ENCODE measurements at places on chromosomes 16 and 17.

GRCh38 chr17:80952291-80952690 lies 39.4 kb upstream of the CHMP6 start:
- no peak for DNase-seq

DNA sequence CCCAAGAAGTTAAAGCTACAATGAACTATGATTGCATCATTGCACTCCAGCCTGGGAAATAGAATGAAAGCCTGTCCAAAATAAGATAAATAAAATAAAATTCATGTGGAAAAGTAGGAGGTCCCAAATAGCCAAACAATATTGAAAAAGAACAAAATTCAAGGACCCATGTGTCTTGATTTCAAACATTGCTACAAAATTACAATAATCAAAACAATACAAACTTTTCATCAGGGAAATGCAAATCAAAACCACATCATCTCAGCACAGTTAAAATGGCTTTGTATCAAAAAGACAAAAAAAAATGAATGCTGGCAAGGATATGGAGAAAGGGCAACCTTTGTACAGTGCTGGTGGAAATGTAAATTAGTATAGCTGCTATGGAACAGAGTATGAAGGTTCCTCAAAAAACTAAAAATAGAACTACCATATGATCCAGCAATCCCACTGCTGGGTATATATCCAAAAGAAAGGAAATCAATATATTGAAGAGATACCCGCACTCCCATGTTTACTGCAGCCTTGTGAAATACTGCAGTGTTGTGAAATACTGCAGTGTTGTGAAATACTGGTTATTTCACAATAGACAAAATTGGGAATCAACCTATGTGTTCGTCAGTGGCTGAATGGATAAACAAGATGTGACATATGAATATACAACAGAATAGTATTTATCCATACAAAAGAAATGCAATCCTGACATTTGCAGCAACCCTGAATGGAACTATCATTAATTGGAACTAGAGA lies 24.5 kb upstream of the ZNF287 start:
- no peak for DNase-seq

GRCh38 chr16:47578573-47578972 lies 117.4 kb downstream of the PHKB start:
- no peak for DNase-seq

DNA sequence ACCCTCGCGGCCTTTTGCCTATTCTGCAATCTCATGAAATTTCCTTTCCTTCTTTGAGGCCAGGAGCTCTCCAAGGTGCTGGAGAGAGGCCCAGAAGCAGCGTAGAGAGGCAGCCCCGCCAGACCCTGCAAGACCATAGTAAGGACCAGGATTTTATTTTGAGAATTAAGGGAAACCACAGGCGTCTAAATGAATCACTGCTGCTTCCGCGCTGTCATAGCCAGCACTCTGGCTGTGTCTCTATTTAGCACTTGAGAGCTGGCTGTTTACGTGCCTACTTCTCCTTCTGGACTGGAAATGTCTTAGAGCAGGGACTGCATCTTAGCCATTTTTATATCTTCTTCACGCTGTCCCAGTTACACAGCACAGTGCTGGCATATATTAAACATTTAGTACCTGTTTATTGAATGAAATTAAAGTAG lies 37.6 kb upstream of the PIRT start:
- DNase-seq = peak; percentile 2

DNA sequence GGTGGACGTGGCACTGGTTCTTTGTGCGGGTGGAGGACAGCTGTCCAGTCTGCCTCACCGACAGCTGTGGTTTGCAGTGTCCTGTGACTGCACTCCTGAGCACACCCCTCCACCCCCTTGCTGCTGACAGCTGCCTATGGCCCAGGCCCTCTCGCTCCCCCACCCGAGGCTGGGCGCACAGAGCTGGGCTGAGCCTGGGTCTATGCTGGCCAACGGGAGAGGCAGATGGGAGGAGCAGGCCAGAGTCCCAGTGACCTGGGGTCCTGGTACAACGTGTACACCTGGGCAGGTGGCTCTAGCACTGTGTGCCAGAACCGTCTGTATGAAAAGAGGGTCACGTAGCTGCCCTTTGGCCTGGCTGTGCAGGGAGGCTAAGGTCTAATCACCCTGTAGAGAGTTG lies 30.5 kb downstream of the BAIAP2 start:
- no peak for DNase-seq

- DNase-seq = peak; percentile 78
These were observed at the start of gene METTL23 for GRCh38 chr17:76726776-76727718. TSS of gene METTL23 (plus strand) at chr17:76726839. CDS start at chr17:76729711, 2,872 bp downstream.

- DNase-seq = no peak
These were observed 28.6 kb upstream of the PIK3R6 start for GRCh38 chr17:8896087-8896486.

DNA sequence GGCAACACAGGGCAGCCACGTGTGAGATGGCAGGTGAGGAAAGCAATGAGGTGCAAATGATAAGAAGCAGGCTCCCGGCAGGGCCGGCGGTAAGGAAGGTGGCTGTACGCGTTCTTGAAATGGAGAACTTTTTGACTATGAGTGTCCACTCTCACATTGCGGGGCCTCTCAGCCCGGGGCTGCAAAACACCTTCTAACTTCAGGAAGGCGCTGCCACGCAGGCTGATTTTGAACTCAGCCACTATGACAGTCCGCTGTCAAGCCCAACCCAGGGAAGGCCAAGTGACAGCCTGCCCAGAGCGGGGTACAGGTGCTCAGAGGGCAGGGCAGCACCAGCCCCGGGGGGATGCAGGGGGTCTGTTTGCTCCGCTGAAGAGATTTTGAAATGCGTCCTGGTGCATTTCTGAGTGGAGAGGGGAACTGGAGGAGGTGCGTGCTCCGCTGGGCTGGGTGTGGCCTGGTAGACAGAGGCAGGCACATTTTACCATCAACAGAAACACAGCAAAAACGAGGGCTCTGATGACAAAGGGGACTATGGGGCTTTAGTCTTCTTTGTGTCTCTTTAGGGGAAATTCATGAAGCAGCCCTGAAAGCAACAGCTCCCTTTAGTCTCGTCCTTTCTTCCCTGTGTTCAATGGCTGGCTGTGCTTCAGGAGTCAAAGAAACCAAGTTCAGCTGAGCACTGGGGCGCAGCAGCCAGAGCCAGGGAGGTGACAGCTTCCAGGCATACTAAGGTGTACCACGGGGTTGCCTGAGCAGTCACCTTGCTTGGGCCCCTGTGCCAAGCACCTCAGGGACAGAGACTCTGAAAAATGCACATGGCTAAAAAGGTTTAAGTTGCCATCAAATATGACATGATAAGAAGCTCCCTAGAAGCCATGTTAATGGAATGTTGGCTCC lies 14.6 kb upstream of the SREBF1 start:
- no peak for DNase-seq

GRCh38 chr17:50863931-50864330 lies 2.2 kb downstream of the TOB1 start:
- DNase-seq = no peak

DNA sequence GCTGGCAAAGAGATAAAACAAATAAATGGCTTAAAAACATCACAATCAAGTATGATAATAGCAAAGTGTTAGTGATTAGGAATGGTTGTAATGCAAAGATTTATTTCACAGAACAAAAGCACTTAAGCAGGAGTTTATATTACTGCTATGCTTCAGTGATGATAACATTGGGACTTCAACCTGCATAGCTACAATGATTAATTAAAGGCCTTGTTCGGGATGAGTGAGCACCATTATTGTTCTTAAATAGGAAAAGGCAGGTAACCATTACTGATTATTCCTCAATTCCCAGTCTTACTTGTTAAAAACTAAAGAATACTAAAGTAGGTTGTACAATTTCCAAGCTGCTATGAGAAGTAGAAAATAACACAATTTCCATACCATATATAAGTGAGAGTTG lies 1247.5 kb upstream of the CDH8 start:
- DNase-seq = no peak

- no peak for DNase-seq
These were observed 87.2 kb upstream of the SMIM36 start for GRCh38 chr17:55598495-55598894.

GRCh38 chr16:17413508-17413907 lies 57.3 kb downstream of the XYLT1 start:
- no peak for DNase-seq

- no peak for DNase-seq
These were observed 24.8 kb upstream of the ENGASE start for GRCh38 chr17:79049821-79050220.

DNA sequence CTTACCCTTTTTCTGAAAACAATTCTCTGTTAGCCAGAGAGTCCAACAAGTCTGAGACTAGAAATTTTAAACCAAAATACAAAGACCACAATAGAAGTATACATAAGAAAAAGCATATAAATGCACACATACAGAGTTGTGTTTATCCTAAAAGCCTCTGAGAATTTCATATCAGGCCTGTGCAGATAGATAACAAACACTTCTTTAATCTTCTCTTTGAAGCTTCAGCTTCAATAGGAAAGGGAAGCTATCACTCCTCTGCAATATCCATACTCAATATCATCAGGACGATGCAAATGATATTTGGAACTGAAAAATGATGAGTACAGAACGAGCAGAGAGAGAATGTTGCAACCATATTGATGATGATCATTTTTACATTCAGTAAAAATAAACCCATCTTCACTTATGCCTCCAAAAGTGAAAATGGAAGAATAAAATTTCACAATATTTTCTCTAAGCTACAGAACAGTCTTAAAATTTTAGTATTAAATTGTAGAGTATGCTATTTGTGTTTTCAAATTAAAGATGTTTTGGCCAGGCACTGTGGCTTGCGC lies 61.6 kb downstream of the SKAP1 start:
- DNase-seq = no peak

DNA sequence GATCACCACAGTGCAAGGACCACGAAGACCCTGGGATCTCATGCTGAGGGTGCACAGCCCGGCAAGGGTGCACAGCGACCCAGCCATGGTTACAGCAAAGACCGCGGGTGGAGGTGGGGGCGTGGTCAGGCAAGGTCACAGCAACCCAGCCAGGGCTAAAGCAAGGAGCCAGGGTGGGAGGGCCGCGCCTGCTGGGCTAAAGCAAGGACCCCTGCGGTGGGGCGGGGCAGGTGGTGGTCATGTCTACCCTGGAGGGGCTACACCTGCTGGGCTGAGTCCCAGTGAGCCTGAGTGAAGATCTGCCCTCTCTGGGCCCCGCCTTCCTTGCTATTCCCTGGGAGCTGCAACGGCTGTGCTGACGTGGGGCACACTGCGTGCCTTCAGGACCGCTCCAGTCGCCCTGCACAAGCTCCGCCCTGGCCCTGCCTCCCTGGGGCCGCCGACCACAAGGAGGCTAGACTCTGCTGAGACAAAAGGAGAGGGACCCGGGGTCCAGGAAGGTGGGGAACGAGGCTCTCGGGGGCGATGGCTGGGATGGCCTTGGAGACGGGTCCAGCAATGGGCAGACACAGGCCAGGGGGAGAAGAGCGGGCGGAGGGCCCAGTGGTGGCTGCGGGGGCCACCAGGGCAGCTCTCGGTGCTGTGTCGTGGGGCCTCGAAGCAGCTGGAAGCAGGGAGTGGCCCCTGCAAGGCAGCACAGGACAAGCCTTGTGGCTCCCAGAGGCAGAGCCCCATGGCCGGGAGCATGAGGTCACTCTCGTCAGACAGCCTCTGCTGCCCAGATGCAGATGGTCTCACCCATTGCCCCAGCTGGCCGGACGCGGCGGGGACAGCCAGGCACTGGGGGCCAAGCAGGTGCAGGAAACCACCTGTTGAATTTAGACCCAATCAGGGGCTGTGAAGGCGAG lies 52.8 kb downstream of the CBFA2T3 start:
- DNase-seq = no peak

GRCh38 chr17:12730931-12731521 lies 58.3 kb upstream of the ARHGAP44 start:
- DNase-seq = no peak

GRCh38 chr16:78324649-78325285 lies 225.3 kb downstream of the WWOX start:
- no peak for DNase-seq

- no peak for DNase-seq
These were observed 49.3 kb downstream of the USP10 start for GRCh38 chr16:84749072-84749471.

- DNase-seq = no peak
These were observed 25.0 kb downstream of the RMI2 start for GRCh38 chr16:11370084-11370931.

DNA sequence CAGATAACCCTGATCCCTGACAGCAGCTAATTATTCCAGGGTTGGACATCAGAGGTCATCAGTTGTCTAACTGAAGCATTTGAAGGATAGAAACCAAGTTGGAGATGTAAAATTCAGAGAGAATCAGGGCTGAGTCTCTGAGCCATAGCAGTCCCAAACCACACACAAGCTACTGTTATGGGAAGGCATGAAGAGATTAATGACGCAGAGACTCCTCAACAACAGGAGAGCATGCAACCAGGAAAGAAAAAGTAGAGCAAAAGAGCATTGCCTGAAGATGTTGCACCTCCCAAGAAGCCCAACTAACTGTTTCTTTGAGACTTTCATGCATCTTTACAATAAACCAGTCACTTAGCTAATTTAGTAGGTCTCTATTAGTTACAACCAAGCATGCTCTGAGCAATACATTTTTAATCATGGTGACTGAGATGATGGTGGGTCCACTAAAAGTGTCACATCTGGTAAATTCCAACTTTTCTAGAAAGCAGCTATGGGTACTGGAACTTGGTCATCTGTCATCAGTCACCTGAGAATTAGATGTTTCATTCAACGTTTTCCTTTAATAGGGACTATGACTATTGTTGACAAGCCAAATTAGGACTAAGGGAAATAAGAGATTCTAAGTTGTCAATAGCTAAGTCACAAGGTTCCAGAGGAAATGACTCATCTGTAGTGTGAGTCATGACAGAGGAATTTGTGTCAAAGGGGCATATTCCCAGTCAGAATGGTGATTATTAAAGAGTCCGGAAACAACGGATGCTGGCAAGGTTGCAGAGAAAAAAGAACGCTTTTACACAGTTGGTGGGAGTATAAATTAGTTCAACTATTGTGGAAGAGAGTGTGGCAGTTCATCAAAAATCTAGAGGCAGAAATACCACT lies 239.8 kb downstream of the CHD9NB start:
- DNase-seq = no peak

DNA sequence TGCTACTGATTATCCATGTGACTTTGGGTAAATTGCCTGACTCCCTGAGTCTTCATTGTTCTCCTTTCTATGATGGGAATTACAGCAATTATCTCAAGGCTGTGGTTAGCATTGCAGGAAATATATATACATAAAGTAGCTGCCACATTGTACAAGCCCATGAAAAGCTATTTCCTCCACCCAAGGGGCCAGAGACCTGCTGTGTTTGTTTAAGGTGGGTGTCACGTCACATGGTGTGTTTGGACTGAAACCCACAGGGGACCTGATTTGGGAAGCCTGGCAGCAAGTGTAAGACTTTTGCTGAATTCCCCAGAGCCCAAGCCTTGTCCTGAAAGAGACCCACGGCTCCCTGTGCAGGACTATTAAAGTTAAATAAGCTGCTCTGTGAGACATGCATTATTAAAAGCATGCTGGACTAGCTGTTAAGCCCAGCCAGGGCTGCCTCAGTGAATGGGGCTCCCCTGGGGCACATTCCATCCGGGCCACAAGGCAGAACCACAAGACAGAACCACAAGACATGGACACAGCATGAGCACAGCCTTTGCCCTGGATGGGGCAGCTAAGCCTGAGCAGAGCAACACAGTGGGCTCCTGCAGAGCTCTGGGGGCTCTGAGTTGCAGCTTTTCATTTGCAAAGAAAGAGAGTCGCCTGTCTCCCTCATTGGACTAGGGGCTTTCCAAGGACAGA lies 148.9 kb downstream of the SPACA3 start:
- DNase-seq = no peak

GRCh38 chr17:75755990-75756389 lies 9.0 kb downstream of the GALK1 start:
- DNase-seq = no peak

All from stimulated activated CD4-positive, alpha-beta T cell treated with anti-CD3 and anti-CD28 coated beads, Interleukin-4, amount 100 ng/mL, for 1 hour (primary cell).